Renal cortical epithelial cell (primary cell): ENCODE measurements at places on chromosomes 7 and 10. TPM values are rescaled to one million over a fixed set of nuclear protein-coding genes. Genes with fewer than 3 reads are reported as not detected.
A peak's percentile ranks its signal among the peaks of the same experiment; 100 is the strongest.

DNA sequence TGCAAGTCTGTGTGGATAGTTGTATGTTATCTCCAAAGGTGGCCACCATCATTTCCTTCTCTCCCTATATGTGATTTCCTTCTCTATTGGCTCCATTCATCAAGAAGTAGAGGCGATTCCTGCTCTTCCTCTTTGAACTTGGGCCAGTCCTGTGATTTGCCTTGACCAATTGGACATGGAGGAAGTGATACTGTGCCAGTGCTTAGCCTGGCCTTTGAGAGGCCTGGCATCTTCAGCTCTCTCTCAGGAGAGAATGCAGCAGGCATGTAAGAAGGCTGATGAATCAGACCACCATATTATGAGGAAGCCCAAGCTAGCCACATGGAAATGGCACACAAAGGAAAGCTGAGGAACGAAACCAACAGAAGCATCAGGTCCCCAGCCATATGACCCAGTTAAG is 195.0 kb upstream of the SVIL start:
- DNase-seq = no peak

GRCh38 chr10:131644864-131645658 is 255.7 kb upstream of the PPP2R2D start:
- DNase-seq = no peak

DNA sequence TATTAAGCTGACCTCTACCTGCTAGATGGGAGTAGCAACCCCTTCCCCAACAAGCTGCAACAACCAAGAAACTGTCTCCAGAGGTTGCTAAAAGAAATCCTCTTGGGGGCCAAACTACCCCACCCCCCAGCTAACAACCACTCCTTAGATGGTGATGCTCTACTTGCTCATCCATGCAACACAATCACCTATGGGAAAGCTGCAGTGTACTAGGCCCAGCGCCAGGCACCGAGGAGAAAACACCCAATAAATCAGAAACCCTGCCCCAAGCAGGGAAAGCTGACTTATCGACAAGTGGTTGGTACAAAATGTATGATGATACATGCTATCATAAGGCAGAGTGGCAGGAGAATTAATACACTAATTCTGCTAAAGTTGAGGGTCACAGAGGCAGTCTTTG is 17.3 kb downstream of the SLC25A13 start:
- peak; percentile 74 for DNase-seq

The FAM25C gene
- total RNA-seq = not detected in 2 replicates

DNA sequence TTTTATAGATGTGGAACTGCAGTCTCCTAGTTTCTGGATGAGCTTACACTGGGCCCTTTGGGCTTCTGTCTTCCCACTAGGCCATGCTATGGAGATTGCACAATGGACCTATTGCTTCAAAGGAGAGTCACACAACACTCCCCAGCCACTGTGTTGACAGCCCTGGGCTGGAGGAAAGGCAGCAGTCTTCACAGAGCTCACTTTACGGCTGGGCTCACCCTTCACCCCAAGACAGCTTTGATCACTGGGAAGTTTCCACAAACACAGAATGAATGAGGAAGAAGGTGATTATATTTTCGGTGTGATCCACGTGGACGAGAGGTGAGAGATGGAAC is 92.7 kb upstream of the GDF10 start:
- DNase-seq = no peak

- no peak for DNase-seq
These were observed 54.9 kb upstream of the ELN start for GRCh38 chr7:73973091-73973490.

GRCh38 chr7:41809940-41810576 is 107.2 kb upstream of the INHBA start:
- no peak for DNase-seq

The ANLN gene
- 5.6 and 58.5 TPM in 2 replicates for total RNA-seq

The C10orf90 gene
- not detected in 2 replicates for total RNA-seq

The PKD2L1 gene
- total RNA-seq = not detected in 2 replicates

GRCh38 chr10:33459602-33460001 is 125.1 kb upstream of the NRP1 start:
- DNase-seq = peak; percentile 36

The CACNB2 gene
- not detected in 2 replicates for total RNA-seq

The SPDYE2 gene
- total RNA-seq = 0.10 TPM in 1 of 2 replicates, not detected in the other

DNA sequence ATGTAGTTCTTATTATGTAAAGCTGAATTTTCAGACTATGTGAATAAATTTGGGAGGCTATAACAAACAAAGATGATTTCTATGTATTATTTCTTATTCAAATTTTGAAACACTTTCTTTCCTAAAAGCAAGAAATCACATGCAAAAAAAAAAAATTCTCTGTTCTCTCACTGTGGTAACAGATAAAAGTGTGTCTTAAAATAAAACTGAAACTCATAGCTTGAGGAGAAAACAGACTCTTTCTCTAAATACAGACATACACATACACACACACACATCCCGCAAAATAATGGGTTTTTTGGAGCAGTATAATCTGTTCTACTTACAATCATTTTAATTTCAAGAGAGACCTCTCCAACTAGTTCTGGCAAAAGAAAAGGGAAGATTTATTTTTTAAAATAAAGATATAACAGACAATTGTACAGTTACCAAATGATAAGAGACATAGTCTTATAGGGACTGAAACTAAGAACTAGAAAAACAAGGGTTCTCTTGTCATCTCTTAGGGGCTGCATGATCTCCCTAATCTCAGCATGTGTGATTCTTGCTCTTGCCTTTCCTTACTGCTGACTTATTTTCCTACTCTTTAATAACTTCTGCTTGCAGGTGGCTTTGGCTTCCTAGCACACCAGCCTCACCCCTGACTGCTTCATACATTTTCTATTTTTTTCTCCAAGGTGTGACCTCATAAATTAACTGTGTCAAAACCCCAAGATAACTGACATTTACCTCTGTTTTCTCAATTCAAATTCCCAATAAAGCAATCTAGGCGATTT is 483.5 kb upstream of the POT1 start:
- no peak for DNase-seq

The MYOF gene
- total RNA-seq = 268 and 607 TPM in 2 replicates

GRCh38 chr10:110501142-110501937 is 3.6 kb downstream of the DUSP5 start:
- peak; percentile 95 for DNase-seq

The AMPH gene
- 0.17 TPM in 1 of 2 replicates, not detected in the other for total RNA-seq

- peak; percentile 72 for DNase-seq
These were observed 65.3 kb downstream of the OR13A1 start for GRCh38 chr10:45249978-45250693.

DNA sequence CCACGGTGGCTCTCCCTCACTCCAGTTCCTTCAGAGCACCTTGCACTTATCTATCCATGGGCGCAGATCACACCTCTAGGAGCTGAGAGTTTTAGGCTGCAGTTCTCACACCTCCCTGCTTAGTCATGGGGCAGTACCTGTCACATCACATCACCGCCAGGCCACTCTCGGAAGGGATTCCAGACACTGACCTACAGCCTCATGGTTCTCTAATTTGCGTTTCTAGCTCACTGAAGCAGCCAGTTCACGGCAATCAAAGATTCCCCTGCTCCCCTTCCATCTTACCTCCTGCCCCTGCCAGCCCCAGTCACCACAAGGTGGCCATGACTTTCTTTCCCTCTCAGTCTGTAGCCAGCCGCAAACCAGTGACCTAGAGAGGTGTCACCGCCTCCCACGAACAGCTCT is 34.2 kb downstream of the ADRB1 start:
- DNase-seq = no peak

- peak; percentile 54 for DNase-seq
These were observed 311.9 kb downstream of the HGF start for GRCh38 chr7:81457852-81458522.

GRCh38 chr10:102721954-102722353 is 7.5 kb downstream of the SFXN2 start:
- DNase-seq = no peak

The TEX47 gene
- not detected in 2 replicates for total RNA-seq

DNA sequence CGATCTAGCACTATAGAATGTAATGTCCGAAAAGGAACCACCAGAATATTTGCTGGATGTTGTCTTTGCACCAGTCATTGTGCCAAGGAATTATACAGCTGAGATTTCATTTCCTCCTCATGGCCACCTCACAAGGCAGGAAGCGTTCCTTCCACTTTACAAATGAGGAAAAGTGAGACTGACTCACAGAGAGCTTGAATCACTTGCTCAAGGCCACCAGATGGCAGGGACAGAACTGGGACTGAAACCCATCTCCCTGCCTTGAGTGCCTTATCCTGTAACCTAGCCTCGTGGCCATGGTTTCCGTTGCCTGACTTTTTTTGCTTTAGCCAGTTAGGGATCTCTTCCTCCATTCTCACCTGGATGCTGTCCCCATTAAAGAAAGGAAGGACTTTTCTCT is 44.7 kb upstream of the PDZD8 start:
- peak; percentile 51 for DNase-seq

The GJD4 gene
- total RNA-seq = not detected in 2 replicates

DNA sequence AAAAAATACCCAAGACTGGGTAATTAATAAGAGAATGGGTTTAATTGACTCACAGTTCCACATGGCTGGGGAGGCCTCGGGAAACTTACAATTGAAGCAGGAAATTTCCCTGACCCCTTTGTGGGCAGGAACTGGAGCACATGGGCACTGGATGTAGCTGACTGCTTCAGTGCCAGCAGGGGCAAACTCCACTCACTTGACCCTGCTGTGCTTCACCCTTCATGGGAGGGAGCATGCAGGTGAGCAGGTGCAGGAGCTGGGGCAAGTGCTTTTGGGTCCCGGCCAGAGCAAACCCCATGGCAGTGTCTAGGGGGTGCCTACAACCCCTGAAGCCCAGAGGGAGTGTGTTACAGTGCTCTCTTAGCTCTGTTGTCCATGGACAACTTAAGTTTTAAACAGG is 132.6 kb downstream of the AKR1D1 start:
- DNase-seq = peak; percentile 78
